ENCODE measurements at places on chromosomes 5 and 9. TPM values are rescaled to one million over a fixed set of nuclear protein-coding genes. Genes with fewer than 3 reads are reported as not detected.

DNA sequence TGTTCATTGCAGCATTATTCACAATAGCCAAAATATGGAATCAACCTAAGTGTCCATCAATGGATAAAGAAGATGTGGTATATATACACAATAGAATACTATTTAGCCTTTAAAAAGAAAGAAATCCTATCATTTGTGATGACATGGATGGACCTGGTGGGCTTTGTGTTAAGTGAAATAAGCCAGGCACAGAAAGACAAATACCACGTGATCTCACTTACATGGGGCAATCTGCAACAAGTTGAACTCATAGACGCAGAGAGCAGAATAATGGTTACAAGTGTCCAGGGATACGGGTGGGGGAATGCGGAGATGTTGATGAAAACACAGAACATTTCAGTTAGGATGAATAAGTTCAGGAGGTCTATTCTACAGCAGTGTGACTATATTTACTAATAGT lies 66.4 kb upstream of the ALDH1B1 start:
- DNase-seq: no peak

DNA sequence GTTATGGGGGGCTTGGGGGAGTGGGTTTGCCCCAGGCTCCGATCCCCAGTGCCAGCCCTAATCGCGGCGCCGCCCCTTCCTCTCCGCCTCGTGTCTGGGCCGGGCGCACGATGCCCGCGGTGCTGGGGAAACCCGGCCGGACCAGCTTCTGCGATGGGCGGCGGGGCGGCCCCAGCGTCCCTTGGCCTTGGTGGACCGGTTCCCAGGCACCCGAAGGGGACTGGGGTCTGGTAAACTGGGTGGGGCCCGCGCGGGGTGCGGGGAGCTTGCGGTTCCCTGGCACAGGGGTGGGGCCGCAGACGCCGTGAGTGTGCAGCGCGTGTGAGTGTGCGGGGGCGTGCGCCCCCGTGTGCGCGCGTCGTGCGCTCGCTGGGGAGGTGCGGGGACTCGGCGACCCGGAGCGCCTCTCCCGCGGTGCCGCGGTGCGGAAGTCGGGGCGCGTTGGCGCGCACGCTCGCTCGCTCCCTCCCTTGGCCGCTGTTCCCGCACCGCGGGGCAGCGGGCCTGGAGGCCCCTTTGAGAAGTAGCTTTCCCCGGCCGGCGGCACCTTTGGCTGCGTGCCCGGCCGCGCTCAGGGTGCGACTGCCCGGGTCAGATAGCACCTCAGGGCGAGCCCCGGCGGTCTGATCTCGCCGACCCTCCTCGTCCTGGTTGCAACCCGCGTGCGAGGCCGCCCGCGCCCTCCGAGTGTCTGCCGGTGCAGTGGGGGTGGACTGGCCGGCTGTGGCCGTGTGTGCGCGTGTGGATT lies 568 bp downstream of the MACIR start:
- no peak for DNase-seq

GRCh38 chr5:179623906-179624741 lies 653 bp upstream of the HNRNPH1 start:
- DNase-seq: no peak

Gene PHAX
- 62.9 TPM for total RNA-seq
